NCI-H1092 (cell line): ENCODE measurements at places on chromosomes 12 and 14.
A peak's percentile ranks its signal among the peaks of the same experiment; 100 is the strongest.

GRCh38 chr14:34199585-34199984 lies 248.7 kb upstream of the EGLN3 start:
- DNase-seq: no peak

- DNase-seq: peak; percentile 31
Observed at GRCh38 chr14:74038020-74038859, 19.1 kb downstream of the BBOF1 start.

DNA sequence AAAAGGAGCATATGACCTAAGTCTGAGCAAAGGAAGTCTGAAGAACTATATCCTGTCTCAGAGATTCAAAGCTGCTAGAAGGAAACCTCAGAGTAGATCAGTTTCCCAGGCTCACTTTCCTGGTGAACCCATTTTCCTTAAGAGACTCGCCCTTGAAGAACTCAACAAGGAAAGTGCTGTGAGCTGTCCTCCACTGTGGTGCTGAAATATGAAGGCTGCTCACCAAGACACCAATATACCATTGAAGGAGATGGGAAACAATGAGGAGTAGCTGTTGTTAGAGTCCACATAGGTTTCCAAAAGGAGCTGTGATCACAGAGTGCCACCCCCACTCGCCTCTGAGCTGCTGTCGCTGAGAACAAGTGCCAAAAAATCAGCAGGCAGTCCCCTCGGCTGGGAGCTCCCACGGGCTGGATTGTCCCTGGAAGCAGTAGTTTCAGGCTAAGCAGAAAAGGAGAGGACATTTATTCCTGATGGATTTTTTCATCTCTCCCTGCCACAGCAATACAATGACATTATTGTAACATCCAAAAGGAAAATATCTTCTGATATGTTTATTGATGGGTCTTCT lies 282.1 kb downstream of the RPS29 start:
- DNase-seq: no peak

GRCh38 chr12:131939007-131939406 lies 9.9 kb downstream of the PUS1 start:
- DNase-seq: no peak

- DNase-seq: no peak
Observed at GRCh38 chr12:28759333-28759732, 389.7 kb upstream of the FAR2 start.

DNA sequence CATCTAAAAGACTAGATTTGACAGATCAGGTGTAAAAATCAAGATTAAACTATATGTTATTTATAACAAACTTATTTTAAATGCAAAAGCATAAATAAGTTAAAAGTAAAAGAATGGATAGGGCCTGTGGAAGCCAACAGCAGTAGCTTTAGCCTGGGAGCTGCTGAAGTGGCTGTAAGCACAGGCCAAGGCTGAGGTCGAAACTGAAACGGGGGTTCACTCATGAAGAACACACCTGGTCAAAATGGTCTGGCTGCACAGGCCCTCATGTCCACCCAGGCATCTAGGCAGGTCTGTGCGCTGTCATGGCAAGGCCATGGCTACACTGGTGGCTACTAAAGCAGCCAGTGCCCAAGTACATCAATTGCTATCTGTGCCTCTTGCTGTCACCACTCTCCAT lies 23.1 kb downstream of the CATSPERB start:
- no peak for DNase-seq

- no peak for DNase-seq
Observed at GRCh38 chr12:69243099-69244084, 4.0 kb downstream of the CPSF6 start.

DNA sequence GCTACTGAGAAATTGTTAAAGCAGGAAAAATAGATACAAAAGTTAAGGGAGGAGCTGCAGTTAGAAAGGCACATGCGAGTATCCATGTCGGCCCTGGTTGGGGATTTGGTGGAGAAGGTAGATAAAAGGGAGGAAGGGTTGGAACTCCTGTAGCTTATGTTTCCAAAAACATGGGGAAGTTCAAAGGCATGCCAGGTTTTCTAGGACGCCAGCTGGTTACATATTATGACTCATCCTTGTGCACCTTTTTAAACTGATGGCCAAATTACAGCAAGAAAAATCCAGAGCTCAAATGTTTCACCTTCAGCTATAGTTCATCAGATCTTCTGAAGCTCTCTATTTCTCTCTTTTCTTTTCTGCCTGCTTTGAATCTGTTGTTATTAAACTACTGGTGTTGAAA lies 13.2 kb upstream of the MAP4K5 start:
- no peak for DNase-seq

DNA sequence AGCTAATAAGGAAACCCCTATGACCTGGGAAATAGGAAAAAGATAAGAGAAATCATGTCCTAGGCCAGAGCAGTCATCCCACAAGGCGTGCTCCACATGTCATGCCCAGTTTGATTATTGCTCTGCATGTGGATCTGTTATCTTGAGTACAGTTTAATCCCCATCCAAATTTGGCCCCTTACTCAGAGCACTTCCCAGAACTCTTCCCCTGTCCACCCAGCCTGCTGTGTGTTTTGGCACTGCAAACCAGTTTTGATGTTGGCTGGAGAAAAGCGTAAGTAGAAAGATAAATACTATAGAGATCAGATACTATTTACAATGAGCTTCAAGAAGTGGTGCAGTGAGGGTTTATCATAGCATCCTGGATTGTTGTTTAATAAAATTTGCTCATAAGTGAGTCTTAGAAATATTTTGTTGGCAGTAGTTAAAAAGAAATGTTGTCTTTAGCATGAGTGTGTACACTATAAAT lies 83.8 kb downstream of the PTPRB start:
- DNase-seq: peak; percentile 2
